SW480 (cell line): ENCODE measurements at places on chromosomes 5 and 9.

- DNase-seq = no peak
These were observed 26.3 kb downstream of the SHLD3 start for GRCh38 chr5:65651144-65651543.

DNA sequence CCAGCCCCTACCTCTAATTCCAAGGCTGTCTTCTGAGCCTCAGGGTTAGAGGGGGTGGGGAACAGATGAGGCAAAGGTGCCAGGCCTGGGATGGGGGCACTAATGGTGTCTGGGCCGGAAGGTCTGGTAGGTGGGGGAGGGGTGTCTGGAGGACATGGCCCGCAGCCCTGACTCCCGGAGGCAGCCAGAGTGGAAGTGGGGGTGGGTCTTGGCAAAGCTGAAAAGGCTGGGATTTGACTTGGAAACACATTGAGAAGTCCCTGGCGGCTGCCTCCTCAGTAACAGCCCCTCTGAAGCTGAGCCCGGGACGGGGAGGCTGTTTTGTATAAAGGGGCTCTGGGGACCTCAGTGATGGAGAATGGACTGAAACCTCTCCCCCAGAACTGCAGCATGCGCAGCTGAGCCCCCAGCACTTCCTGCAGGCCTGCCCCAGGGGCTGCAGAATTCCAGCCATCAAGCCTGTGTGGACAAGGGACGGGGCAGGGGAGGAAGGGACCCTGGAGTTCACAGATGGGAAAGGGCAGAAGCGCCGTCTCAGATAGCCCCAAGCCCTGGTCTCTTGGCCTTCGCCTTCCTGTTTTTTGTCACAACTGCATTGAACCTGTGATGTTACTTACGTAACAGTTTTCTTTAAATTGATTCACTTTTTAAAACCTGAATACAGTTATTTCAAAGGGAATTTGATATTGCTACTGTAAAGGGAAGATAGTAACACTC, 49.3 kb upstream of the SYNPO start:
- no peak for DNase-seq

- DNase-seq = no peak
These were observed 48.3 kb downstream of the EHMT1 start for GRCh38 chr9:137666955-137667670.

- DNase-seq = no peak
These were observed 10.6 kb downstream of the FBXL17 start for GRCh38 chr5:108371263-108371662.

GRCh38 chr9:90702441-90702955, 59.9 kb upstream of the DIRAS2 start:
- DNase-seq = no peak

- no peak for DNase-seq
These were observed 7.9 kb downstream of the FLT4 start for GRCh38 chr5:180641566-180641900.

- no peak for DNase-seq
These were observed 19.6 kb upstream of the GLRX start for GRCh38 chr5:95841914-95842812.
